ELR (cell line): ENCODE measurements at places on chromosomes 3 and 15.

DNA sequence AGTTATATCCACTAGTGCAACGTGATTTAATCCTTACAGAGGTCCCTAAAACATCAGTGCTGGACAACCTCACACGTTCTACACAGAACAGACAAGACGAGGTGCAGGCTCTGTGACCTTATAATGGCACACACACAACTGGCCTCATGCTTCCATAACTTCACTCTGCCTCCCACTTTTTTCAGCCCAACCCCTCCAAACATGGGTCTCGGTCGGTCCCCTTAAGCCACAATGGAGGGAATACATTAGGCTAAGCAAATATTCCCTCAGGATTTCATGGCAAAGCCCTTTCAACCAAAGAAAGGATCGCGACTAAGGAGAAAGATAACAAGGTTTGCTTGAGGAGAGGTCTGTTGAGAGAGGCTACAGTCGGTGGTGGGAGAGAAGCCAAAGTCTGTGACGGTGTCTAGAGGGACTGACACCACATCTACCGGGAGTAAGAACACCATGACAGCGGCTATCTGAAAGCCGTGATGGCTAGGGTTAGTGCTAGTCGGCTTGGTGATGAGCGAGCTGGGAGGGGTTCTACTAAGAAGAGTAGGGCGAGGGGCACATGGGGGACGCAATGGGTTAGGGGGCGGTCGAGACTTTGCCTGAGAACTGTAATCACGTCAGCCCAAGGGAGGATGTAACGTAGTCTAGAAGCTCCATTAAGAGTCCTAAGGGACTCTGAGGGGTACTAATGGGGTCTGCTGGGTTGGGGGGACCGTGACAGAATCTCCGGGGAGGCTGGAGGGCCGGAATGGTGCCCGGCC lies 1.0 kb downstream of the MYO9A start:
- peak; percentile 39 for DNase-seq

DNA sequence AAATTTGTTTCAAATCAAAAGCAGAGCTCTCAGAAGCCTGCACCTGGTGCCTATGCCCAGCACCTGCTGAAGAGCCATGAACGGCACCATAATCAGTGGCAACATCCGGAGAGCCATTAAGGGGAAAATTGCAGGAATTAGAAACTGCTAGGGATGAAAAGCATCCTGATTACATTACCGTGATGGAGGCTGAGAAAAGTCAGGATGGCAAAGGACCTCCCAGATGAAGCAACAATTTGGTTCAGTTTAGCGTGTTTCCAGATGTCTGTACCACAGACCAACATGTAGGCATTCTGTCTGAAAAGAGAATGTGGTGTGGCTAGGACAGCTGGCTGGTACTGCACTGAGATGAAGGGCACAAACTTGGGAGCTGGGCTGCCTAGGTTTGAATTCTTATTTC lies 106.1 kb downstream of the EOMES start:
- no peak for DNase-seq

DNA sequence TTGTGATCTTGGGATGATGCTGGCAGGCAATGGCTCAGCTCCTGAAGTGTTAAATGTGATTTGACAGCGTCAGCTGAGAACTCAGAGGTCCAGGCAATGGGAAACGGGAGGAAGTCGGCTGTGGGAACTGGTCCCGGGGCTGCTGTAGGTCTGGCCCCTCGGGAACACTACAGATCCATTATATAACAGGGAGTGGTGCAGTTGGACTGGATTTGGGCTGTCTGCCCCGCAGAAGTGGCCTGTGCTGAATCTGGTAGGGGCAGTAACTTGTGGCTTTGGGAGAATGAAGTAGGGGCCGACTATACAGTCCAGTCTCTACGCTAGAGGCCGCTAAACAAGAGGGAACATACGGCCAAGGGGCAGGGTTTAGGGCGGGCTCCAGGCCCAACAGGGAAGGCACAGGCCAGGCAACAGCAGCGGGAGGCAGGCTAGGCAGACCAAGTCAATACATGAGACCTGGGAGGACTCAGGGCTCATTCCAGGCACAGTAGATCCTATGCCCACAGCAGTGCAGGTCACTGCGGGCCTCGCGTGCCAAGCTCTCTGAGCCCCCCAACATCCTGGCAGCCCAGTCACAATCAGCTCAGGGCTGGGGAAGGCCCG lies 20.3 kb upstream of the IL16 start:
- no peak for DNase-seq

- peak; percentile 37 for DNase-seq
Measured at GRCh38 chr15:29849218-29849617, 26.9 kb upstream of the TJP1 start.

DNA sequence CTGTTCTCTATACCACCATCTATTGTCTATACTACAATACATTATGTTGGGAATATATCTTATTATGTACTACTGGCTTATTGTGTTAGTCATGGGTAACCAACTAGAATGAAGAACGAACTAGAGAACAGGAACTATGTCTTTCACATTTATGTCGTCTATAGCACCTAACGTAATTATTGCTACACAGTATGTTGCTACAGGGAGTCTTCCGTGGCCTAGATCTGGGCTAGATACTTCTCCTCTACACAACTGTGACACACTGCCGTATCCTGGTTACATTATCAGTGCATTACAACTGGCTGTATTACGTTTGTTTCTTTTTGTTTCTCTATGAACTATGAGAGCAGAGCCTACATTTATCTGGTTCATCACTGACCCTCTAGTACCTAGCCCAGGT lies 34.0 kb downstream of the SCG5 start:
- DNase-seq: no peak

DNA sequence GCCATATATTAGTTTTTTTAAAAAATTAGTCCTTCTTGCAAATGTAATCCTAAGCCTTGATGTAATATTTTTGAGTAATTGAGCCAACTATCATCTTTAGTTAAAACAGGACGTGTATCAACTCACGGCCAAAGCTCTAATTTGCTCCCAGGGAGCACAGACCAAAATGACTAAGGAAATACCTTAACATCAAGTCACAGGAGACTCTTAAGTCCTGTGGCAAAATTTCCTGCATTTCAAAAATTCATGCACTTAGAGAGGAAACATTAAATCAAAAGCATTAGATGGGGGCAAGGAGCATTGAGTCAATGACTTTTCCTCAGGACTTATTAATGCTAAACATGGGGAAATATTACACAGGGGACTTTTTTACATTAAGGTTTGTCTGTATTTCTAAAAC lies 276.0 kb downstream of the MFSD1 start:
- DNase-seq: peak; percentile 98

DNA sequence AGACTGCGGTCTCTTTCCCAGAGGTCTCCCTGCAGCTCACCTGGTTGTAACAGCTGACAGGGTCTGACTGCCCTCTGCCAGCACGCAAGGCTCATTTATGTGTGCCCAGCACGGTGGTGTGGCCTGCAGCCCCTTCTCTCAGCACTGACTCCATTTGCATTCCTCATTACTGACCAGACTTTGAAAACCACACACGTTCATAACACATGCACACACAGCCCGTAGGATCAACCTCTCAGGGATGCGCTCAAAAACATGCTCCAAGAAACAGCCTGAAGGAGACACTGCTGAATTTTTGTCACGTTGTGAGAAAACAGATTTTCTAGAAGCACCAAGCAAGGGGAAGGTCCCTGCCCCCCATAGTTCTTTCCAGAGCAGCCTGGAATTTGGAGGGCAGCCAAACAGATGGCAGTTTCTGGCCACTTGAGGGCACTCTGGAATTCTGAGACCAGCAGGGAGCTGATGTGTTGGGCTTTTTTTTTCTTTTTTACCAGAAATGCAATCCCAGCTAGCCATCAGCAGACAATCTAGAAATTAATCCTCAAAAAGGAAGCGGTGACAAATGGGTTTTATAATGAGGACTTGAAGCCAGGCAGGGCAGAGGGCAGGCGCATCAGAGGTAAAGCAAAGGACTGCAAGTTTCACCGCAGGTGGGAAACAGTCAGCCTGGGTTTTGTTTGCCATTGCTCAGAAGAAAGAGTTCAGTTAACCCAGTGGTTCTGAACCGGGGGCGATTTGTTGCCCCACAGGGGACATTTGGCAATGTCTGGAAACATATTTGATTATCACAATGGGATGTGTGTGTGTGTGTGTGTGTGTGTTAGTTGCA lies 170.5 kb upstream of the PROK2 start:
- DNase-seq: peak; percentile 76

- DNase-seq: no peak
Measured at GRCh38 chr3:67941433-67942030, 287.1 kb upstream of the SUCLG2 start.

DNA sequence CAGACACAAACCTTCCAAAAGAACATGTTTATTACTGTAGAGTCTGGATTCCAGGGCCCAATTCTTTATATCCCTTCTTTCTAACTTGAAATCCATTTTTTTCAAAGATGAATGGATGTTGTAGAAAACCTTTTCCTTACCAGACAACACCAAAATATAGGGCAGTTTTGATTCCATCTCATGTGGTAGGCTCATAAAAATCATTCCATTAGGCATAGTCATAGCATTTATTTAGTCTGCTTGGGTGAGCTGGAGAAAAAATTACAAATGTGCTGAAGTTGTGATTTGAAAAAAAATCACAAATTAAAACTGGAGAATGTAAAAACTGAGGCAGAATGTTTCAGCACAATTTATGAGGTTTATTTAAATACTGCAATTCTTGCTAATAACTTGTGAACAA lies 199.3 kb upstream of the TBC1D5 start:
- DNase-seq: peak; percentile 4

GRCh38 chr3:197874064-197874463 lies 75.9 kb upstream of the RPL35A start:
- DNase-seq: peak; percentile 20

- DNase-seq: no peak
Measured at GRCh38 chr3:146386936-146387335, 82.4 kb downstream of the PLSCR2 start.

DNA sequence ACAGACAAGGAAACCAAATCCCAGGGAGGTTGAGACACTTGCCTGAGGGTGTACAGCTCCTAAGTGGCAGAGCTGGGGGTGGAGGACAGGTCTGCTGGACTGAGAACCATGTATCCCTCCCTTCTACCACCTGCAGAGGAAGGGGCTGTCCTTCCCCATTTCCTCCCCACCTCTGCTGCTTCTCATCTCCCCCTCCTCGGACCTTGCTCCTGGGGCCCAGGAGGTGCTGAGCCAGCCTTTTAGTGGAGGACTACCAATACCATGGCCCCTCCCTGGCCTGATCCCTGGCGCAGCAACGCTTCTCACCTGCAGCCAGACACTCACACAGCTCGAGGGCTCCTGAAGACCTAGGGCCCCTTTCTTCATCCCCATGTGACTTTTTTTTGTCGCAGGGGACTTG lies 50.4 kb downstream of the IDH2 start:
- no peak for DNase-seq

- DNase-seq: no peak
Measured at GRCh38 chr15:25931851-25932250, 68.7 kb upstream of the ATP10A start.

DNA sequence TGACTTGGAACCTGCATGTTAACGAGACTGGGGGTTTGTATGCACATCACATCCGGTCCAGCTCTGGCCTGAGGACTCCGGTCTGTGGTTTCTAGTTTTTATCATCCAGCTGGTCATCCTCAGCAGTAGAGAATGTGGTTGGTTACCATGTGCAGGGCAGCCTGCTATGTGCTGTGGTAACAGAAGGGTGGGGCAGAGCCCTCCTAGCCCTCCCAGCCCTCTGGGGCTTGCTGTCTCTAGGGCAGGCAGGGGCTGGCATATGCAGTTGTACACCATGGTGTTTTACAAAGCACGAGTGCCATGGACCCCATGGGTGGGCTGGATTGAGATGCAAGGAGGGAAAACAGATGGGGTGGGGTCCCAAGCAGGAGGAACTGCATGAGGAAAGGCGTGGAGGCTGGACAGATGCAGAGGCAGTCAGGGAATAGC lies 70.2 kb downstream of the APBA2 start:
- peak; percentile 90 for DNase-seq

DNA sequence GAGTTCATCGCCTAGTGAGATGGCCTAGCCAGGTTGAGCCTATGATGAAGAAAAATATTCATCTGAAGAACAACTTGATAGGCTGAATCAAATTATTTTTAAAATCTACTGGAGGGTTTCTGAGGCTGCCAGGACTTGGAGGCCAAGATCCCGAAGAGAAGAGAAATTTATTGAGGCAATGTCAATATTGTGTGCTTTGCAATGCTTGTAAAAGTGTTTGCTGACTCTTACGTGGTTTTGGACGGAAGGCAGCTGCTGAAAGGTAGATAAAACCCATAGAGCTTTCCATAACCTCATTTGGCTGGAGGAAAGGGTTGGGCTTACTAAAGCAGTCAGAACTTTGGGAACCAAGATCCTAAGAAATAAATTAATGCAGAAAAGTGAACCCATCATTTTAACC lies 361.0 kb upstream of the IL12A start:
- no peak for DNase-seq

DNA sequence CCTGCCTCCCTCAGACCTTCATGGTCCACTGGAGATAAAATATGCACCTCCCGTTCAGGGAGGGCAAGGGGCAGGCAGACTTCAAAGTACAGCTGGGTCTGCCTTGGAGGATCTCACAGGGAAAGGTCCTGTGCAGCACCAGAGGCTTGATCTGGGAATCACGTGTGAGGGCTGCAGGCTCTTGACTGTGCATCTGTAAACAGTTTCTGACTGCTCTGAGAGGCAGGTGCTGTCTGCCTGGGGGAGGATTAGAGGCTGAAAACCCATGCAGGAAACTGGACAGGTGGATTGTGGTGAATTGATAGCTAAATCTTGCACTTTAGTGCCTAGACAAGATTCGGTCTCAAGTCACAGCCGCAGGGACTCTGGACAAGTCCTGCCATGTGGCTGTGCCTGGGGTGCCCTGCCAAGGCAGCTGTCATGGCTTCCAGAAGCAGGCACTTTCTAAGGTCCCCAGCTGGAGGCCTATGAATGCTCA lies 239.3 kb downstream of the EPHB1 start:
- no peak for DNase-seq

DNA sequence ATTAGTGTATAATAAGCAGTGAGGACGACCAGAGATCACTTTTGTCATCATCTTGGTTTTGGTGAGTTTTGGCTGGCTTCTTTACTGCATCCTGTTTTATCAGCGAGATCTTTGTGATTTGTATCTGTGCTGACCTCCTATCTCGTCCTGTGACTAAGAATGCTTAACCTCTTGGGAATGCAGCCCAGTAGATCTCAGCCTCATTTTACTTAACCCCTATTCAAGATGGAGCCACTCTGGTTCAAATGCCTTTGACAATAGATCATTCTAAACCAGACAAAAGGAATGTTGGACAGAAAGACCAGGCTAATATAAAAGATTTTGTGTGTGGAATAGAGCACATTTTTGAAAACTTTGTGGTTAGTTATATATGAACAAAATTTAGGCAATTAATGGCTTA lies 618.5 kb upstream of the BCHE start:
- peak; percentile 66 for DNase-seq

GRCh38 chr3:4750306-4750968 lies 228.8 kb upstream of the BHLHE40 start:
- no peak for DNase-seq

- no peak for DNase-seq
Measured at GRCh38 chr3:127043731-127044510, 61.0 kb downstream of the PLXNA1 start.
